Cortex of kidney (tissue), 1 donor: ENCODE measurements at places on chromosomes 13 and 19.

DNA sequence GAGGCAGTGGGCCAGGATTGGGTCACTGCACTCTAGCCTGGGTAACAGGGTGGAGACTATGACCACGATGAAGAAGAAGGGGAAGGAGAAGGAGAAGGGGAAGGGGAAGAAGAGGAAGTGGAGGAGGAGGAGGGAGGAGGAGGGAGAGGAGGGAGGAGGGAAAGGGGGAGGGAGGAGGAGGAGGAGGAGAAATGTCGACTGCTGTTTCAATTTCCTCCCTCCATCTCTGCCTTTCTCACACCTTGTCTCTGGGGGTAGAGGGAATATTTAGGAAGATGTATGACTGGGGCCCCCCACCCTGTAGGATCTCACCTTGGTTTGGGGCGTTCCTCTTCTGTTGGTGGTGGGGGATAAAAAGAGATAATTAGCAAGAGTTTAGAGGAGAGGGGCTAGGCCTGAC, 3.8 kb downstream of the TNNT1 start:
- no peak for DNase-seq

GRCh38 chr19:14779151-14779550, 791 bp upstream of the ADGRE2 start:
- DNase-seq: no peak

GRCh38 chr13:39886336-39886735, 230.9 kb downstream of the COG6 start:
- no peak for DNase-seq

DNA sequence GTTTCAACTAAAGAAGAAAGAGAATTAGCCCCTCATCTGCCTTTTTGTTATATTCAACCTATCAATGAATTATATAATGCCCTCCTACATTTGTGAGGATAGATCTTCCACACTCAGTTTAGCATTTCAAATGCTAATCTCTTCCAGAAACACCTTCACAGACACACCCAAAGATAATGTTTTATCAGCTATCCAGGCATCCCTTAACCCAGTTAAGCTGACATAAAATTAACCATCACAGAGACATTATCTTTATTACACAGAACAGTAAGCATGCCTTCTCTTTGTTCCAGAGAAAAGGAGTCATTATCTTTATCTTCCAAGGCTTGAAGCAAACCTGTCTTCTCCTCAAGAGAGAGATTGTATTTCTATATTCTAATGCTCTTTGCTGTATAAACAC, 53.1 kb downstream of the PCDH20 start:
- DNase-seq: no peak

DNA sequence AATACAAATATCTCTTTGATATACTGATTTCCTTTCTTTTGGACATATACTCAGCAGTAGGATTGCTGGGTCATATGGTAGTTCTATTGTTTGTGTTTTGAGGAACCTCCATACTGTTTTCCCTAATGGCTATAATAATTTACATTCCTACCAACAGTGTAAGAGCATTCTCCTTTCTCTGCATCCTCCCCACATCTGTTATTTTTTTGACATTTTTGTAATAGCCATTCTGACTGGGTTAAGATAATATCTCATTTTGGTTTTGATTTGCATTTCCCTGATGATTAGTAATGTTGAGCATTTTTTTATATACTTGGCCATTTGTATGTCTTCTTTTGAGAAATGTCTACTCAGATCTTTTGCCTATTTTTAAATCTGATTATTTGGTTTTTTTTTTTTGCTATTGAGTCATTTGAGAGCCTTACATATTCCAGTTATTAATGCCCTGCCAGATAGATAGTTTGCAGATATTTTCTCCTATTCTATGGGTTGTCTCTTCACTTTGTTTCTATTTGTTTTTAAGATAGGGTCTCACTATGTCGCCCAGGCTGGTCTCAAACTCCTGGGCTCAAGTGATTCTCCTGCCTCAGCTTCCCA, 95.7 kb downstream of the FNDC3A start:
- no peak for DNase-seq
